ENCODE measurements at places on chromosomes 5 and 9.

DNA sequence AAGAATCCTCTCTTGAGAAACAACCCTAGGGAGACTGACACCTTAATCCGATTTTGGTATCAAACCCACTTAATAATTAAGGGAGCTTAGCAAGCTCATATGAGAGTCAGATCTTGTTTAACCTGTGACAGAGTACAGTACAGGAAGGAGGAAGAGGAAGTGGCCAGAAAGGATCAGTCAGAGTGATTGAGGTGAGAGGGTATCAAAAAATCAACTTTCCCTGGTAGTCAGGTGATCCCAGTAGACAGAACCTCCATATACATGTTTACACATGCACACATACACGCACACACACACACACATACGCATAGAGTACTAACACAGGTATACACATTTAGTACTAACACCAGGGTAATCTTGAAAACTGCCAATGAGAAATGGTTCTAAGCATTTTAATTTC lies 56.8 kb downstream of the GLIS3 start:
- no peak for DNase-seq

DNA sequence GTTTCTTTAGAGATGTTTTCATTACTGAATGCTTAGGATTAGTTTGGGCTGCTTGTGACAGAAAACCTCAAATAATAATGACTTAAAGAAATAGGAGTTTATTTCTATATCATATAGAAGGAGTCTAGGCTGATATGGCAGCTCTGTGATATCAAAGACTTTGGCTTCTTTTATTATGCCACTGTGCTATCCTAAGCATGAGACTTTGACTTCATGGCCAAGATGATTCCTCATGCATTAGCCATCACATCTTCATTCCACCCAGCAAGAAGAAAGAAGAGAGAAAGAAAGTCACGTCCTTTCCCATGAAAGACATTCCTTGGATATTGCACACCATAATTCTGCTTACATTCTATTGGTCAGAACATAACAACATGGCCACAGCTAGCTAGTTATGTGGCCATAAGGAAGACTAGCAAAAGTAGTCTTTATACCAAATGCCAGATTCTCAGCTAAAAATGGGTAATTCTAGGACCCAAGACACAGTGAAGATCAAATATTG lies 76.2 kb downstream of the DAPK1 start:
- no peak for DNase-seq

DNA sequence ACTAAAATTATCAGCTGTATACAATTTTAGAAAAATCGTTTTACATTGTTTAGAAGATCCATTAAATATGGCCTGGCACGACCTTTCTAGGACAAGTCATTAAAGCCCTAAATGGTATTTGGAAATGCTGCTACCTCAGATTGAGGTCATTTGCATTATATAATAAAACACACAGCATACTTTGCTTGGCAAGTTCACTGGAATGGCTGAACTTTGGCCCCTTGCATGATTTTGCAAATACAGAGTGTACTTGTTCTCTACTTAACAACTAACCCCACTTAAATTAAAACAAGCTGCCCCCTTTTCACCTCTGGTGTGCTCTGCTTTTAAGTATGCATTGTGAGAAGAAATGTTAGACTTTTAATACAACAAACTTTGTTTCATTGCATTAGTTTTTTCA lies 860.1 kb downstream of the PTPRD start:
- no peak for DNase-seq

DNA sequence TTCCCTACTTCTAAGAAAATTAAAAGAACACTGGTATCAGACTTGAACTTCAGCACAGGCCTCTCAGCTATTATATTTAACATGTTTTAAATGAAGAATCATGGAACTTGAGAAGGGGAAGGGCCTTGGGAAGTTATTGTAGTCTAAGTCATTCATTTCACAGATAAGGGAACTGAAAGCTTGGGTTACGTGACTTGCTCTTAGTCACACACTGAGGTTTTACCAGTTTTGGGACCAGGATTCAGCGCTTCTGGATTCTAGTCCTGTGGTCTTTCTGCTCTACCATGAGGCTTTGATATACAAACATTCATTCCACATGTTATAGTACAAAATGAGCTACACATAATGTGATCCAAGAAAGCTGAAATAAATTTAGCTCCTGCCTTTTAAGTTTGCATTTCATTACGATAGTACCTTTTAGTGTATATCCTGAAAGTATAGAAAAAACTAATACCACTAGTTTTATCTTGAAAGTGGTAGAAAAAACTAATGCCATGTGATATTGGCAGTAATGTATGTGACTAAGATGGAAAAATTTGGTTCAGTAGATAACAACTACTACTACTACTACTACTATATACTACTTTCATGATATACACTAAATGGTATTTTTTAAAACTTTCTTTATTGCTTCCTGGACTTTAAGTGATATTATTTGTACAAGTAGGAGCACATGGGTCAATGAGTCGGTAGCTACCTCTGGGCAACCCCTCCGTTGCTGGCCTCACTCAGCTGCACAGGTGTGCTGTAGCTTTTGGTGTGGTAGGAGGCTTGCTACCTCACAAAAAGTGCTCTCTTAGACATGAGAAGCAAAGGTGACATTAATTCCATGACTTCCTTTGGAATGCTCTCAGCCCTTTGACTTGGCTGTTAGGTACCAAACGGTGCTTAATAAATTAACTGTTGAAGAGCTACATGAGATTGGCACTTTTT lies 40.7 kb downstream of the F2RL2 start:
- no peak for DNase-seq

DNA sequence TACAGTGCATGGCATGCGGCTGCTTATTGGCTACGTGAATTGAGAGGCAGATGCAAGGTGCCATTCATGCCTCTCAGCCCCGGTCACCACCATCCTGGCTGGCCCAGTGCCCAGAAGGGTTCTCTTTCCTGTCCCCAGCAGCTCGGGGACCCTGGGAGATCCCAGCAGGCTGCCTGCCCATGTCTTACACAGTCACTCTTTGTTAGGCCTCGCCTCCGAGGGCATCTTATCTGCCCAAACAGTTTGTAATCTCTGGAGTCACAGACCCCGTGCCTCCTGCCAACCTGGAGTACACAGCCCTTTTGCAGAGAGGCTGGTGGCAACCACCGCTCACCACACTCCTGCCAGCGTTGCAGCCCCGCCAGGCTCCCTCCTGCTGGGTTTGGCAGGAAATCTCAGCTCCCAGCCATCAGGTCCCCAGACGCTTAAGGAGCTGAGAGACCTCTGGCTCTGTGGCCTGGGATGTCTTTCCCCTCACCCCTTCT lies 7.0 kb upstream of the AK1 start:
- DNase-seq = no peak

DNA sequence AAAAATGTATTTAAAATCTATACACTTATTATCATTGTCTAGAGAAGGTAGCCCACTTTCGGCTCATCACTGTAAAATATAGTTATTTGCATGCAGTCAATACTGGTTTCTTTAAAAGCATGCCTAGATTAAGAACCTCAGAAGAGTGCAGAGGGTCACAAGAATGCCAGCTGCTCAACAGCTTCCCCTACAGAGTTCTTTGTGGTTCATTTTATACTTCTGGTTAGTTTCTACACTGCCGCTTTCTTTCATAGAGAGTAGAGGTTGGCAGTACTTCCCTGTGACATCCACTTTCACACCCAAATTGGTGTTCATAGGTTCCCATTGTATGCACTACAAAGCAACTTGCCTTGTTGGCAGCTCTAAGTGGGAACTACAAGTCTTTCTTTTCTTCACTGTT lies 137.3 kb downstream of the KIAA0825 start:
- no peak for DNase-seq

DNA sequence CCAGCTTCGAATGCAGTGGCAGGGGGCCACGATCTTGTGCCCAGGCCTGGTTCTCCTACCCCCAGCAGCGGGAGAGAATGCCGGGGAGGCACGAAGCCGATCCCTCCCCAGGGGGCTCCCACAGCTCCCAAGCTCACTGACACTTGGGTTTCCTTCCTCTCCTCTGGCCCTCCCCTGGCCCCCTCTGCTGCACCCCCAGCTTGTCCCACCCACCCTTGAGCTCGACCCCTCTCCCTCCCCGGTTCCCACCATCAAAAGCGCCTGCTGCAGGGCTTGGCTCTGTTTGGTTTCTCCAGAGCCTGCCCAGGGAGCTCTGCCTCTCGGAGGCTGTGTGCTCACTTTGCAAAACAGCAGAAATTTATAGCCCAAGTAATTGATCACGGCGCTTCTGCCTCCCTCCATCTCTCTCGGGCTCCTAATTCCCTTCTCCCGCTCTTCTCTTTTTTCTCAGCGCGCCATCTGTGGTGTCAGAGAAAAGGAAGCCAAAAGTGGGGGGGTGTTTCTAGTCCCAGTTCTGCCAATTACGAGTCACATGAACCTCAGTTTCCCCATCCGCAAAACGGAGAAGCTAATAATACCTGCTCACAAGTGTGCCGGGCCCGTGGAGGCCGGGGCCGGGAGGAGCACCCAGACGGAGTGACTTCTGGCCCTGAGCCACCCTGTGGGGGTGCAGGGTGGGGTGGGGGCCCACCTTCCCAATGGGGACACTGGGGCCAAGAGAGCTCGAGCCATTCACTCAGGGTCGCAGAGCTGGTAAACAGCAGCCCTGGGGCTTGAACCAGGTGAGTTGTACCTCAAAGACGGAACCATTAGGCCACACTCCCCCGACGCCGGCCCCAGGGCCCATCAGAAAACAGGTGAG lies 141.2 kb upstream of the IER5L start:
- DNase-seq = no peak

GRCh38 chr9:38311382-38312270 lies 80.9 kb upstream of the ALDH1B1 start:
- no peak for DNase-seq

GRCh38 chr5:59358005-59358861 lies 535.3 kb downstream of the PDE4D start:
- no peak for DNase-seq

DNA sequence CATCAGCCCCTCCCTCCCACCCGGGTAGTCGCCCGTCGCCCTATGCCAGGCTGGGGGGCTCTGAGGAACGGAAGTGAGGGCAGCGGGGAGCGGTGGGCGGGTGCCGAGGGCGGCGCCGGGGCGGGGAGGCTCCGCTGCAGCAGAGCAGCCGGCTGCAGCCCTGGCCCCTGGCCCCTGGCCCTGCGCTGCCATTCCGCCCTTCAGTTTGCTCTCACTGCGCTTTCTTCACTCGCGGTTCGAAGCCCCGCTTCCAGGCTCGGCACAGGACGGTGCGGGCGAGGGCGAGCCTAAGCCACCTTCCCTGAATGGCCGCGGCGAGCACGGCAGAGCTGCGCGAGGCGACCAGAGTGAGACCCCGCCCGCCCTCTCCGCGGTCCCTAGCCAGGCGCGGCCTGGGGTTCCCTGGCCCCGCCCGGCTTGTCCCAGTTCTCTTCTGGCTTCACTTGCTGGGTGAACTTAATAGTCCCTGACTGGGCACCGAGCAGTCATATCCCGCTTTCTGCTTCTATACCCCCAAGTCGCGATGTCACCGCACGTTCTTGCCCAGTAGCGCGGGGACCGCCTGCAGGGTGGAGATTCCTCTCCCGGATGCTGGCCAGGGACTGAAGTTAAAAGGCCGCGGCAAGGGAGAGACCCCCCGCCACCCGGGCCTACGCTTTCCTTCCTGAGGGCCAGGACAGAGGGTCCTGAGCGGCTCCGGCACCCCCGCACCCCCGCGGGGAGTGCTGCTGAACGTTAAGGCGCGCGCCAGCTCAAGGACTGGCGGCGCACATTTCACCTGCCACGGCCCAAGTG lies 623 bp upstream of the TRIM36 start:
- no peak for DNase-seq

DNA sequence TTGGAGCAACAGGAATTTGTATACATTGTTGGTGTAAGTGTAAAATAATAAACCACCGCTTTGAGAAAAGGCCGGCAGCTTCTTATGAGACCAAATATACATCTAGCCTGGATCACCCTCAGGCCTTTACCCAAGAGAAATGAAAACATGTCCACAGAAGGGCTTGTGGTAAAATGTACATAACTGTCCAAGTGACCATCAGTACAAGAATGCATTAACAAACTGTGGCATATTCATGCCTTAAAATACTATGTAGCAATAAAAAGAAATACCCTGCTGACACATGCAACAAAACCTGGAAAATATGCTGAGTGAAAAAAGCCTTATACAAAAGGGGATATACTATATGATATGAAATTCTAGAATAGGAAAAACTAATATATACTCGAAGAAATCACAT lies 311.9 kb upstream of the TRPC7 start:
- no peak for DNase-seq

- DNase-seq = no peak
Observed at GRCh38 chr9:25913806-25914205, 235.6 kb upstream of the TUSC1 start.

- no peak for DNase-seq
Observed at GRCh38 chr5:139752506-139753473, 42.8 kb upstream of the PSD2 start.

GRCh38 chr9:21399956-21400355 lies 9.0 kb upstream of the IFNA8 start:
- DNase-seq = no peak

Measured in KG1 (cell line).